PC-9 (cell line): ENCODE measurements at places on chromosomes 16 and 17. TPM values are rescaled to one million over a fixed set of nuclear protein-coding genes. Genes with fewer than 3 reads are reported as not detected.
A peak's percentile ranks its signal among the peaks of the same experiment; 100 is the strongest.

Gene C1QL1
- total RNA-seq, result 0.93 and 1.3 TPM in 2 replicates

GRCh38 chr16:17940584-17941364 is 395.8 kb downstream of the NPIPA8 start:
- no peak for DNase-seq

DNA sequence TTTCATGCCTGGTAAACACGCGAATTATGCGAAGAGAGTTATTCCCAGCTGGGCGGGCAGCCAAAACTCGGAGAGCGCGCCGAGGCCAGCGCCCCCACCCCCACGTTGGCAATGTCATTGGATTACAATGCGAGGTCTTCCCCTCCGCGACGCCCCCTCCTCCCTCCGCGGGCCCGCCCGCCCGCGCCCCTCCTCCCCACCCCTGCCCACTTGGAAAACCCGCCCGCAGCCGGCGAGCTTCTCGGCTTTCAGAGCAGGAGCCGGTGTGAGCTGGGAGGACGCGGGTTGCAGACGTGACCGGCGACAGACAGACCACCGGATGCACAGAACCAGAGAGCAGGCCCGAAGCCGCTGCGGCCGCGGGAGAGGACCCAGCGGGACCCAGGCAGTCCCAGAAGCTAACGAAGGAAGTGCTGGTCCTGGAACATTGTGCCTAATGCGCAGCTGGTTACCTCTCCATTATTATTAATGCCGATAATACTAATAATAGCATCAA is 4.0 kb downstream of the NOG start:
- peak; percentile 13 for DNase-seq

DNA sequence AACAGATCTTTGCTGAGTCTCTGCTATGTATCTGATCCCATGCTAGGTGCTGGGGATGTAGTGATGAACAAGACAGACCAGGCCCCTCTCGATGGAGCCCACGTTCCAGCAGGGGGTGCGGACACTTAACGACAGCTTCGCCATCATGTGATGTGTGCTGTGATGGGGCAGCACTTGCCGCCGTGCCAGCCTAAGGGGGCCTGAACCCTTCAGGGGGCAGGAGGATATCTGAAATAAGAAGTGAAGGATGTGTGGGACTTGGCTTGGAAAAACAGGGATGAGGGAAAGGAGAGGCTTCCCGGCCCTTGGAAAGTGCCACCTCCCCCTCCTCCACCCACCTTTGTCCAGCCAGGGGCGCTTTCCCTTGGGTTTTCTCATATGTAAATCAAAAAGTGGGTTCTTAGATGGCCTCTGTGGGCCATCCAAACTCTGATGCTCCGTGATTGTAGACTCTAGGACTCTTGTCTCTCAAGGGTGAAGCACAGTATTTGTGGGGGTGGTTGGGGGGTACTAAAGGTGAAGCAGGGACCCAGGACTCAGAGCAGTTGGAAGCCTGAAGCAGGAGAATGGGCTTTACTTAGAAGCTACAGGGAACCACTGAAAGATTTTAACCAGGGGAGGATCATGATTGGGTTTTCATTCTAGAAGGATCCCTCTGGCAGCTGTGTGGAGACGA is 4.0 kb upstream of the DLX3 start:
- DNase-seq, result no peak

DNA sequence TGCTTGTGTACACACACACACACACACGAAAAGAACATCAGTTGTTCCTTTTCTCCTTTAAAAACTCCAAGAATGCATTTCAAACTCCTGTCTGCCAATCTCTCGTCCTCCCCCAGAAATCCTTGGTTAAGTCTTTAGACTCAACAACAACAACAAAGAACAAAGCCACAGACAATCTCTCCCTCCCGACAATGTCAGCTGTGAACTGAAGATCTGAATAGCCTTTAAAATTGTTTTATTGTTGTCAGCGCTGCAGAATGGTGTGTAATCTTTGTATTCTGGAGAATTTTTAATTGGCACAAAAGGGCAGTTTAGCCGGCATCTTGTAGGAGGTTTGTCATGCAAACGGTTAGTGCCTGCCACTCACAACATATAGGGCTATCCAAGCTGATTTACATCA is 219.5 kb downstream of the MSI2 start:
- no peak for DNase-seq

DNA sequence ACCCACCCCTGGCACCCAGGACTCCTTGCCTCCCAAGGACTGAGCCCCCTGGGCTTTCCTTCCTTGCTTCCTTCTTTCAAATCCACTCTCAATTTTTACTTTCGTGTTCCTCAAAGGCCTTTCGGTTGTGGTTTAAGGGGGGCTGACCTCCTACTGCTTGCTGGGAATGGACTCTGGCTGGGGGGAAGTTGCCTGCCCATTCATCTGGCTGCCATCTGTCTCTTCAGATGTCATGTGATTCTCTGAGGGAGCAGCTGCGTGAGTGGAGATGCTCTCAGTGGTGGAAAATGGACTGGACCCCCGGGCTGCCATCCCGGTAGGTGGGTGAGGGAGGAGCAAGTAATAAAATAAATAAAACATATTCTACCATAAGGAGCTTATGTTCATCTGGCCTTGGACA is 93.8 kb upstream of the RPRML start:
- no peak for DNase-seq
